ENCODE measurements at places on chromosomes 3 and 15.

- no peak for DNase-seq
Observed at GRCh38 chr15:39195961-39196486, 384.9 kb upstream of the THBS1 start.

- DNase-seq: no peak
Observed at GRCh38 chr3:63064209-63064755, 189.1 kb upstream of the CADPS start.

DNA sequence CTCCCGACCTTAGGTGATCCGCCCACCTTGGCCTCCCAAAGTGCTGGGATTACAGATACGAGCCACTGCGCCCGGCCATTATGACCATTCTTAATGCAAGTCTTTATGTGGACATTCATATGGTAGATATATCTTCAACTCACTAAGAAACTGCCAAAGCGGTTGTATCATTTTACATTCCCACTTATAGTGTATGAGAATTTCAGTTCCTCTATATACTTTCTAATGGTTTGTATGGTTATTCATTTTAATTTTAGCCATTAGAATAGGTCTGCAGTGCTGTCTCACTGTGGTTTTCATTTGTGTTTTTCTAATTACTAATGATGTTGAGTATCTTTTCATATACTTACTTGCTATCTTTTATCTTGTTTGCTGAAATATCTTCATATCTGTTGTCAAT lies 32.5 kb downstream of the TCF12 start:
- DNase-seq: no peak

DNA sequence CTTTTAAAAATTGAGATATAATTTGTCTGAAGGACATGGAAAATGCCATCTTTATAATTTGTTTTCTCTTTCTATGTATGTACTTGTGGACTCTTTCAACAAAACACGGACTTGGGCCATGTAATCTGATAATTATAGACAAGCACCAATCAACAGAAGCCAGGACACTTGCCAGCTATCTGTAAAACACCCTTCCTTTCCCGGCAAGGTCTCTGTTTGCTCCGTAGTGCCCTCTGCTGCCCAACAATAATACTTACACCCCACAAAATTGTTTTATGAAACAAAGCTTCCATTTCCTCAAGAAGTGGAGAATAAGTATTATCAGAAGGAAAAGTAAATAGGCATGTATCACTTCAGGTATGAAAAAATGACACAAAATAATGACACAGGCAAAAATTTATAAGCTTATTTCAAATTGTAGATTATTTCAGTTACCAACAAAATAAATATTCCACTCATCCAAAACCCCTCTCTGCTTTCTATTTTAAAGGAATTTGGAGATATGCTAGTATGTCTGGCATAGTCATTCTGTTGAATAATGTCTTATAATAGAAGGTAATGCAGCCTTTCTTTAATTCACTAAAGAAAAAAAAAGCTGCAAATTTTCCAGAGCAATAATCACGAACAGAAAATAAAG lies 32.8 kb downstream of the MYH15 start:
- DNase-seq: peak; percentile 72

DNA sequence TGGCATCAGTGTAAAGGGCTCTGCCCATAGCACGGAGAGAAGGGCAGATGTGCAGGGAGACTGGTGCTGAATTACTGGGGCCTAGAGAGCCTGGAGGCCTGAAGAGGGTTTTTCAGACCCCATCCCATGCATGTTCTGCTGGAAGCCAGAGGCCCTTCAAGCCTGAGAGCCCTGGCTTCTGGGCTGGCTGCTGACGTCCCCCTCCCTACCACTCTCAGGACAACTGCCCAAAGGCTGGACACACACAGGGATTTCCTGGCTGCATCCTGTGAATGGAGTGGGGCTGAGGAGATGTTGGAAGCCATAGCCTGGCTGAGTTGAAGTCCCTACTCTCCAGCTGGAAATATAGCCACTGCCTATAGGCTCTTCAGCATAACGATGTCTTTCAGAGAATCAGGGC lies 16.9 kb upstream of the DOCK3 start:
- no peak for DNase-seq

GRCh38 chr15:33461671-33462070 lies 150.9 kb downstream of the RYR3 start:
- DNase-seq: no peak

- DNase-seq: peak; percentile 56
Observed at GRCh38 chr15:88465633-88466224, 1.5 kb downstream of the MRPL46 start.

- DNase-seq: peak; percentile 67
Observed at GRCh38 chr3:13479332-13479581, 849 bp upstream of the HDAC11 start.

DNA sequence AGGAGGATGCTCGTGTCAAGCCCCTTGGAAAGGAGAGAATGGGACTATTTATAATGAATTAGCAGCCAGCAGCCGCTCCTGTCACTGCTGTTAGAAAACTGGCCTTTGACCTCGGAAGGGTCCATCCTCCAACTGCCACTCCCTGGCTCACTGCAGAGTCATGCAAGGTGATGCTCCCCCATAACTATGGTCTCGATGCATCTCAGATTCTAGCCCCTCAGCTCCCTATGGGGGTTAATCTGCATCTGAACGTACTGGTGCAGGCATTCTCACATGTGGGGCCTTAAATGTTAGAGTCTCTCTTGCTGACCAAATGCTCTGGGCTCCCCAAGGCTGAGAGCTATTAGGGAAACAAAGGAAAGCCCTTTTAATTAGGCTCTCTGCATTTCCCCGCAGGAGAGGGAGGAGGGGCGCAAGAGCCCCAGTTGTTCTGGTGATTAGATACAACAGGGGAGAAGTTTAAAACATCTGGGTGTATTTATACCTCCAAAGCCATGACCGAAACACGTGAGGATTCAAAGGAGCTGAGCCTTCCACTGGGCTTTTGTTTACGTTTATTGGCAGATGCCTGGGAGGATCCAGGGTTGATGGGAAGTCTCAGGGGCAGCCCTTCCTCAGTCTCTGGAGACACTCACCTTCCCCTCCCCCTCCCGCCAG lies 182.5 kb downstream of the OPA1 start:
- no peak for DNase-seq

Measured in activated CD4-positive, alpha-beta T cell treated with anti-CD3 and anti-CD28 coated beads for 48 hours (primary cell).